ENCODE measurements at places on chromosomes 5 and 9.

GRCh38 chr5:143896966-143897365 lies 85.0 kb downstream of the HMHB1 start:
- peak; percentile 72 for DNase-seq

GRCh38 chr9:16763946-16764345 lies 106.5 kb downstream of the BNC2 start:
- no peak for DNase-seq

DNA sequence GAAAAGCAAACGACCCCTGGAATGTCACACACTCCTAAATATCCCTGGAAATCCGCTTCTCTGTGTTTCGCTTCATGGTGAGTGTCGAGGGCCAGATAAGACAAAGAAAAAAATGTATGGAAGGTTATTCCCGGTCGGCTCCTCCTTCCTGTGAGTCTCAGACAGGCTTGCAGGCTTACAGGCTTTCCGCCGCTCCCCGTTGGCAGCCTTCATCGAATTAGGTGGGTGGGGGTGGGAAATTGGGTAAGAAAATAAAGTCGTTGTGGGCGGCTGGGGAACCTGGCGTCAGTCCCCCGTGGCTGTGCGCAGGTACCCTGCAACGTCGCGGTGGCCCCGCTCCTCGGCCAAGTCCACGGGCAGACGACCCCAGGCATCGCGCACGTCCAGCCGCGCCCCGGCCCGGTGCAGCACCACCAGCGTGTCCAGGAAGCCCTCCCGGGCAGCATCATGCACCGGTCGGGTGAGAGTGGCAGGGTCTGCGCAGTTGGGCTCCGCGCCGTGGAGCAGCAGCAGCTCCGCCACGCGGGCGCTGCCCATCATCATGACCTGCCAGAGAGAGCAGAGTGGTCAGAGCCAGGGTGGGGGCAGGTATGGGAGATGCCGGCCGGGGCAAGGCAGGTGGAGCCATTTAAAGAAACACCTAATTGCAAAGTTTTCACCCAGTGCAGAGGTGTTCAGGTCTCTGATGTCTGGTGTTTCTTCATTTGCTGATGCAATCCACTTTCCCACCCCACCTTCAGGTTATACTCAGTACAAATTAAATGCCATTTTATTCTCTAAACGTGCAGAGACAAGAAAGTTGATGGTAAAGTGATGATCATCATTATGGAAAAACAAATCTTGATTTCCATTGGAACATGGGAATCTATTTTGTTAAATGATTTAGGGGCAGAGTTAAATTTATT lies 3.2 kb downstream of the CDKN2B start:
- no peak for DNase-seq

- peak; percentile 60 for DNase-seq
These were observed 133.4 kb upstream of the OTULINL start for GRCh38 chr5:14447958-14448911.

DNA sequence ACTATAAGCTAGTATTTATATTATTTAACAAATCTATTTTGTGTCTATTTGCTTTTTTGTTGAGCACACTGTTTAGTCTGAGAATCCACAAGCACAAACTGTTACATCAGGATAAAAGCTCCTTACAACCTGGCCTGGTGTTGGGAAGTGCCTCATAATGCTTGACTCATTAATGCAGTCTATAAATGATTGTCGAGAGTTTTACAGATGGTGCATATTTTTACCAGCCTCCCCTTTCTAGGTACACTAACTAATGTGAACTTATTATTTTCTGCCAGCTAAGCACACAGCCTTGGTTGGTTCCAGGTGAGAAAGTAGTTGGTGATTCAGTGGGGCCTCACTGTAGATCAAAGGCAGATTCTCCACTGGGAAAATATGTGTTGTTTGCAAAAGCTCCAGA lies 151.0 kb upstream of the ADAMTS16 start:
- DNase-seq: no peak

DNA sequence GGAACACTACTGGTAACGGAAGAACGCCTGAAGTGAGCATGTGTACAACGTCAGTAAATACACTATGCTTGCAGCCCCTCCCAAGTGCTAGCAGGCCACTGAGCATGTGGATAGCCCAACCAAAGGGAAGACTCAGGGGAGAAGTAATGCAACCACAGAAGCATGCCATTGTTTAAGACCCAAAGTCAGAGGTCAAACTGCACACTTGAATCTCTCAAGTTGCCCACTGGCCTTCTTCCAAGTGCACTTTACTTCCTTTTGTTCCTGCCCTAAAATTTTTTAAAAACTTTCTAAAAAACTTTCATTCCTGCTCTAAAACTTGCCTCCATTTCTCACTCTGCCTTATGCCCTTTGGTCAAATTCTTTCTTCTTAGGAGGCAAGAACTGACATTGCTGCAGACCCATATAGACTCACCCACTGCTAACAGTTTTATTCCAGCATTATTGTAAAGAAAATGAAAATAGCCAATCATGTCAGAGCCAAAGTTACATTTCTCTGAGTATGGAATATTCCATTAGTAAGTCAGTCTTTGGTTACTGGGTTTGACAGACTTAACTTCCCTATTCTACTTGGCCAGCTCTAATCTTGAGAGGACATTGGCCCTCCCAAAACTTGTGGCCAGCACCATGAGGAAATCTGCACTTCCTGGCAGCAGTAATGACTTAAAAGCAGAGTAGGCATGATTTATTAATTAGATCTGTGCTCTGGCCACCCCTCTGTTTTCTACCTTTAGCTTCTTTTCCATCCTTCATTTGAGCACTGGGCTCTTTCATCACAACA lies 76.9 kb downstream of the TSSK1B start:
- DNase-seq: no peak

- DNase-seq: no peak
These were observed 264.7 kb upstream of the NR4A3 start for GRCh38 chr9:99556998-99557397.

DNA sequence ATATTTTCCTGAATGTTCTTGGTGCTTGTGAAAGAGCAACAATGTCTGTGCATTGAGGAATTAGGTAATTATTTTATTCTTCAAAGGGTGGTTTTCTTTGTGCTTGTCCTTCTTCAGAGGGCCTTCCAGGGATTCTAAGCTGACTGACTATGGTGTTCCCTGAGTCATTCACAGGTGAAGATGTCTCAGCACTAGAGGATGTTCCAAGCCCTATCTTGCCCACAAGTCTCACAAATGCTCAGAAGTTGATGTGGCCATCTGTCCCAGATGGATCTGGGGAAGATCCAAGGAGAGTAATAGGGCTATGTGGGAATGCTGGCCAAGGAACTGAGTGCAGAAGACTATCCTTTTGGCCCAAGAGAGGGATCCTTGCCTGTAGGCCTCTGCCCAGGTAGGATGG lies 120.9 kb downstream of the ADAMTSL1 start:
- DNase-seq: no peak

All from EH (cell line).